Articular chondrocyte of knee joint (primary cell): ENCODE measurements at places on chromosomes 16 and 17. TPM values are rescaled to one million over a fixed set of nuclear protein-coding genes. Genes with fewer than 3 reads are reported as not detected.

GJC1 gene
- 8.2 and 36.2 TPM in 2 replicates for total RNA-seq

SLC9A5 gene
- 0.86 and 1.0 TPM in 2 replicates for total RNA-seq

PHKG2 gene
- total RNA-seq = 15.2 and 17.4 TPM in 2 replicates

GAN gene
- 9.1 and 10.7 TPM in 2 replicates for total RNA-seq

TMEM256 gene
- total RNA-seq = 30.4 and 56.3 TPM in 2 replicates

CES1 gene
- 3.7 and 4.8 TPM in 2 replicates for total RNA-seq

PLEKHM1 gene
- 34.0 and 50.0 TPM in 2 replicates for total RNA-seq

KRTAP4-16 gene
- not detected in 2 replicates for total RNA-seq

CCDC40 gene
- 2.7 and 3.4 TPM in 2 replicates for total RNA-seq

CLEC18B gene
- total RNA-seq = not detected in 2 replicates
